ENCODE measurements at places on chromosomes 3 and 15. TPM values are rescaled to one million over a fixed set of nuclear protein-coding genes. Genes with fewer than 3 reads are reported as not detected.

ALDH1A3 gene
- not detected for total RNA-seq

SH3GL3 gene
- not detected for total RNA-seq

FBN1 gene
- 0.40 TPM for total RNA-seq

FOXB1 gene
- 0.44 TPM for total RNA-seq

SLC27A2 gene
- 29.2 TPM for total RNA-seq

CMTM8 gene
- 4.2 TPM for total RNA-seq

TTLL13 gene
- total RNA-seq = 0.44 TPM

FAM174B gene
- 4.9 TPM for total RNA-seq

SERPINI2 gene
- not detected for total RNA-seq

SLC24A5 gene
- total RNA-seq = not detected

SCN11A gene
- 0.04 TPM for total RNA-seq

EXD1 gene
- not detected for total RNA-seq

CACNA1D gene
- 0.13 TPM for total RNA-seq

RTP3 gene
- total RNA-seq = not detected

NR1I2 gene
- total RNA-seq = 0.55 TPM

ZNF620 gene
- 6.2 TPM for total RNA-seq
